ENCODE measurements at places on chromosomes 6 and 20. TPM values are rescaled to one million over a fixed set of nuclear protein-coding genes. Genes with fewer than 3 reads are reported as not detected.

ZSWIM1 gene
- 16.3 TPM for total RNA-seq

GRCh38 chr6:11428895-11429294 is 108.7 kb upstream of the TMEM170B start:
- peak; percentile 47 for DNase-seq

DNA sequence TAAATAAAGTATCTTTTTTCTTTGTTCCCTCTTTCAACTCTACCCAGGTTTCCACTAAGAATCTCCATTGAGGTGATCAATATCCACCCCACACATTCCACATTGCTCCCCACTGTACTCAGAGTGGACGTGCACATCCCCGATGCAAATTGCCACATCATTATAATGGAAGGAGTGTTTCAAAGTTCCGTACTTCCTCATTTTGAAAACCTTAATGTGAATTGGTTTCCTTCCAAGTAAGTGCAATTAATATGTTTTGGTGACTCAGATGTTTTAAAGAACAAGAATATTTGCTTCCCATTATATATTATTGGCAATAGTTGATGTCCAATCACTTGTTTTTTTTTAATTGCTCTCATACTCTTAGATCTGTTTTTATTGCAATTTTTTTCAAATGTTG is 463.6 kb downstream of the HACE1 start:
- DNase-seq, result peak; percentile 62

GRCh38 chr20:22071841-22072240 is 366.4 kb downstream of the PAX1 start:
- no peak for DNase-seq

DNA sequence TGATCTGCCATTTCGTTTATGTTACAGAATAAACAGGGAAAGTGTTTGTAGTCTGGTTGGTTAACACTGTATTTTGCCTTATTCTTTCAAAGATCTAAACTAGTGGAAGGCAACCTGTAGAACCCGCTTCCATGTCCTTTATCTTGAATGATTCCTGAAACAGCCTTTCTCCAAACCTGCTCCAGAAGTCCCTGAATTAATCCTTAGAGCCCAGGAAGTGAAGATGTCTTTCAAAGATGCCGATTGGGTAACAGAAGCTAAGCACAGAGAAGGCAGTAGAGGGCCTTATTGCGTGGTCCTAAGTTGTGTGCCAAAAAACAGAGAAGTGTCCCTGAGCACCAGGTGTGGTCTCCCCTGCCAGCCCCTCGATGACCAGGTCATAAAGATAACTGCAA is 19.2 kb upstream of the ZSCAN16 start:
- peak; percentile 34 for DNase-seq

VNN1 gene
- 0.12 TPM for total RNA-seq

- DNase-seq, result peak; percentile 53
Observed at GRCh38 chr6:118710616-118711015, 59.2 kb upstream of the CEP85L start.

ABHD16B gene
- not detected for total RNA-seq

GPX5 gene
- not detected for total RNA-seq

GRCh38 chr6:138596126-138596525 is 96.8 kb upstream of the NHSL1 start:
- DNase-seq, result no peak

DNA sequence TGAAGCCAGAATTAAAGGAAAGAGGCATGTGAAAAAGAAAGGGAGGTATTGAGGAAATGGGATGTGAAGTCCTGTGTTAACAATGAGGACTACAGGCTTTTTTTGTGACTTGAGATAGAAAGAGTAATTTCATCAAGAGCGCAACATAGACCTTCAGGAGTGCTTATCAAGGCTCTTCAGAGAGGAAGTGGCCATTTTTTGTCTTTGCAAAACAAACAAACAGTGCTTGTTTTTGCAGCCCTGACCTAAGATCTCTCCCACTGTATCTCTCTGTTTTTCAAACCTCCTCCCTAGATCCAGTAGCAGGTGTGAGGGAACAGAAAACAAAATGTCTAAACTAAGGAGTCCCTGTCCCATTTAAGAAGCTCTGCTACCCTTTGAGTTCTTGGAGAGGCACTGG is 710.3 kb upstream of the MARCKS start:
- DNase-seq, result no peak

DNA sequence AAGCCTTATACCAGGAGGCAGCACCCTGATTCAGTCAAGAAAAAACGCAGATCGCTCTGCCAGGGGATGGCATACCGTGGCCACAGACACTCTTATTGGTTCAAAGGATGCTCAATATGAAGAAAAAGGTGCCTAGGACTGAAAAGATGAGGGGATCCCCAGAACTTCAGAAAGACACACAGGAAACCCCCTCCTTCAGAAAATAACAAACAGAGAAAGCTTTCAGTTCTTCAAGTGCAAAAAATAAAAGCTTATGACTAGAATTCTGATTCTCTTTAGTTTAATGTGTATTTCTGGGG is 17.7 kb upstream of the MYB start:
- DNase-seq, result no peak

DNA sequence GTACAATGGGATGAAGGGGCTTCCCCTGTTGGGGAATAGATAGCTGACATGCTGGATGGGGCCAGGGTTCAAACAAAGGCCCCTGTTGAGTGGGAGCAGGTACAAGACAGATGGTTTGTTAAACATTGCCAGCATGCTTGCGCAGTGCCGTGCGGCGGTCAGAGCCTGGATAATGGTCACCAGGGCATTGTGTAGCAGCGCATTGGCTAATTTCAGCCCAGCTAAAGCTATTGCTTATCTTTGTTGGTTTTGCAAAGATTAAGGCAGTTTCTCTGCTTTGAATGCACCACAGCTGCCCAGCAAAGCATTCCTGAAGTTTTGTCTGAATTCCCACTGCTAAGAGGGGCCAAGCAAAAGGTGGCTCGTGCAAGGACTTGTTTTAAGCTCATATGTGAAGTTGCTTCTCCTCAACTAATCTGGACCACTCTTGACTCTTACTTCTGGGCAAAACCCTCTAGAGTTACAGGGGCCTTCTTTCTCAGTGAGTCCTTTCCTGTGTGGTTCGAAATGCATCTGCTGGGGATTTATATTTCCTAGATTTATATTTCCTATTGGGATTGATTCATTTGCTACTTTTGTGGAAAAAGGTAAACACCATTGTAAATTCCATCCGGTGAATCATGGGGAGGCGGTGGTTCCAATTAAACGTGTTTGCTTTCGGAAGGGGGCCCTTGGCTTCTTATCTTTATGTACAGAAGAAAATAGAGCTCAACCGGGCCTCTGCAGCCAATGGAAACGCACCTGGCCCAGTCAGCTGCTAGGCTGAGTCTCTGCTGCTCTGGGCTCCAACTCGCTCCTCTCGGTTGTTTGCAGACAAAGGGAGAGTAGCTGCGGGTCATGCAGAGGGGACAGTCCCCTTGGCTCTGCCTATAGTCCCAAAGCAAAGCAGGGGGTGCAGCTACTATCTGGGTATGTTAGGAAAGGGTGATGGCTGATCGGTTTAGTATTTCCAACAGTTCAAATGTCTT is 72.1 kb downstream of the FOXA2 start:
- peak; percentile 99 for DNase-seq

DNA sequence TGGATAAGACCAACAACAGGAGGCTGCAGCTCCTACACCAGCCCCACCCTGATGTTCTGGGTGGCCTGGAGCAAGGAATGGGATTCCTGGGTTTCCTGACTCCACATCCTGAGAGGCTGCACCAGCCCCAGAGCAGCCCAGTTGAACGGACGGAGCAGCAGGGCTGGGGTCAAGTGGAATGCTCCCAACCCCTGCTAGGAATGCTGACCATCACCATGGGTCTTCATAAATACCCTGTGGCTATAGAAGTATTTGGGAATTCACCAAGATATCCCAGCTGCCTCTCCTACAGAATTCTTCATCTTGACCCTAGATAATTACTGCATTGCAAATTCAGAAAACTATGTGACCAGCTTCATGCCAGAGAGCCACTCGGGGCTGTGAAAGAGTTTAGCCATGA is 180.3 kb downstream of the THBS2 start:
- DNase-seq, result no peak

DNA sequence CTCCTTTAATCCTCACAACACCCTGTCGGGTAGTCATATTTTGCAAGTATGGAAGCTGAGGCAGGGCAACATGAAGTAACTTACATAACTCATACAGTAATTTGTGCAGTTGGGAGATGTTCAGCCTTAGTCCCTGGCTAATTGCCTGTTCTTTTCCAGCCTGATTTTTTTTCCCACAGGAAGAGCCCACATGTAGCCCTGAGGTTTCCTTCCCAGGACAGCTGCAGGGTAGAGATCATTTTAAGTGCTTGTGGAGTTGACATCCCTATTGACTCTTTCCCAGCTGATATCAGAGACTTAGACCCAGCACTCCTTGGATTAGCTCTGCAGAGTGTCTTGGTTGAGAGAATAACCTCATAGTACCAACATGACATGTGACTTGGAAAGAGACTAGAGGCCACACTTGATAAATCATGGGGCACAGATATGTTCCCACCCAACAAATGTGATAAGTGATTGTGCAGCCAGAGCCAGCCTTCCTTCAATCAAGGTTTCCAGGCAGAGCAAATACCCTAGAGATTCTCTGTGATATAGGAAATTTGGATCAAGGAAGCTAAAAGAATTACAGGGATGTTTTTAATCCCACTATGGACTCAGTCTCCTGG is 5.0 kb upstream of the BTN2A1 start:
- no peak for DNase-seq

BTNL2 gene
- total RNA-seq, result not detected

GRCh38 chr6:13101985-13102384 is 226.4 kb downstream of the TBC1D7 start:
- no peak for DNase-seq

- peak; percentile 69 for DNase-seq
Observed at GRCh38 chr20:17530716-17531664, at the start of gene BFSP1. BFSP1 (minus strand) TSS chr20:17531379; CDS start chr20:17531329, 50 bp downstream.

DNA sequence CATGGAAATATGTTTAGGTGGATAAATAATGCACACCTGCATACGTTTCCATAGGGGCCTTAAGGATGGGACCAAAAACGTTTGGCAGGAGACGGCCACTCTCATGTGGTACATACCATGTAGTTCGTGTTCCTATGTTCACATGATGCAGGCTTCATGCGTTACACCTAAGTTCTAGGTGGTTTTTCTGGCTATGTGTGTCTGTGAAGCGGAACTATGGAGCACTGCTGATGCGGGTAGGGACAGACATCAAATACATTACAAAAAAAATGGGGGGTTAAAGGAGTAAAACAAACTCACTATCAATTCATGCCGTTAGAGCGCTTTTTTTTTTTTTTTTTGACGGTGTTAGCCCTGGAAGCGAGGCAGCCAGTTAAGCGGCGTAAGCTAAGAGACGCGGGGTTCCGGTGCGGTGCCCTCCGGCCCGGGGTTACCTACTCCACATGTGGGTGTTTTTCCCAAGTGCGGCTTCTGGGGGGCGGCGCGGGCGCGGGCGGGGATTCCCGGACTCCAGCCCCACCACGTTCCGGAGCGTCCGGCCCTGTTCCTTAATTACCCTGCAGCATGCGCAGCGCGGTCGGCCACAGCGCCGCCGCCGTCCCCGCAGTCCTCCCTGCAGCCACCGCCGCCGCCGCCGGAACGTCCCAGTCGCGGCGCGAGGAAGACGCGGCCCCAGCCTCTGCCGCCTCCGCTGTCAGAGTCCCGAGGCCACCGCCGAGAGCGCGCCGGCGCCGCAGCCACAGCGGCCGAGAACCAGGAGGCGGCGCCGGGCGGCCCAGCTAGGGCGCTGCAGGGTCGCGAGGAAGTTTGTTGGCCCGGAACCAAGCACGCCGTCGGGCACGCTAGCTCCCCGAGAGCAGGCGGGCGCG is 648 bp downstream of the COL19A1 start:
- peak; percentile 5 for DNase-seq

DNA sequence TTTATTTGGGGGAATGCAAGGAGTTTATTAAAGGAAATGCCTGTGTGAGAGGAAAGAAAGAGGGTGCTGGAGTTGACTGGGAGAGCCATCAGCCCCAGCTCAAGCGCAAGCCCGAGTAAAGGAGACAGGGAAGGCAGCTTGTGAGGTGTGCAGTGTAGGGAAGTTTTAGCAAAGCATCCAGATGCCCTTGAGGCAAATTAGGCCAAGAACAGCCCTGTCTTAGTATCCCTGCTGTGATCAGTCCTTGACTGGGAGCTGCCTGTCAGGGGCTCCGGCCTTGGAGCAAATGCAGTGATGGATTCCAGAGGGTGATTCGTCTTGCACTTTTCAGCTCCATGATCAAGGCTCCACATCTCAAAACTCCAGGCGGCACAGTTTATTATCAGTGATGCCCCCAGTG is 561.7 kb downstream of the KIF16B start:
- no peak for DNase-seq

MYB gene
- total RNA-seq, result 4.4 TPM

DNA sequence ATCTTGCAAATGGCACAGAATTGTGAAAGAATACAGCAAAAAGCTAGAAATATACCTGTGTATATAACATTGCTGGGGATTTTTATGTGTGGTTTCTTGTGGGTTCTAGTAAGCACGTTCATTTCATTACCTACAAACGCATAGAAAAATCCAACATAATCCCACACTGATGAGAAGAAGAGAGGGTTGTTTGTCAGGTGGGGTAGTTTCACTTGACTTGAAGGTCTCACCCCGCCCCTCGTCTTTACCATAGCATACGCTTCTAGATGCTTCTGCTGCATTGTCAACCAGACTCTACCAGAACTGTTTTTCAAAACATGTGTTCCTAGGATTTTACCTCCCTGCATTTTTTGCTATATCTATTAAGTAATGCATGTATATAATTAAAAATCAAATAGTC is 284.1 kb upstream of the TAB2 start:
- DNase-seq, result no peak

CD24 gene
- 125 TPM for total RNA-seq

RAB23 gene
- 11.2 TPM for total RNA-seq

Data from PC-3 (cell line).